HL-60 (cell line): ENCODE measurements at places on chromosomes 13 and 19.

DNA sequence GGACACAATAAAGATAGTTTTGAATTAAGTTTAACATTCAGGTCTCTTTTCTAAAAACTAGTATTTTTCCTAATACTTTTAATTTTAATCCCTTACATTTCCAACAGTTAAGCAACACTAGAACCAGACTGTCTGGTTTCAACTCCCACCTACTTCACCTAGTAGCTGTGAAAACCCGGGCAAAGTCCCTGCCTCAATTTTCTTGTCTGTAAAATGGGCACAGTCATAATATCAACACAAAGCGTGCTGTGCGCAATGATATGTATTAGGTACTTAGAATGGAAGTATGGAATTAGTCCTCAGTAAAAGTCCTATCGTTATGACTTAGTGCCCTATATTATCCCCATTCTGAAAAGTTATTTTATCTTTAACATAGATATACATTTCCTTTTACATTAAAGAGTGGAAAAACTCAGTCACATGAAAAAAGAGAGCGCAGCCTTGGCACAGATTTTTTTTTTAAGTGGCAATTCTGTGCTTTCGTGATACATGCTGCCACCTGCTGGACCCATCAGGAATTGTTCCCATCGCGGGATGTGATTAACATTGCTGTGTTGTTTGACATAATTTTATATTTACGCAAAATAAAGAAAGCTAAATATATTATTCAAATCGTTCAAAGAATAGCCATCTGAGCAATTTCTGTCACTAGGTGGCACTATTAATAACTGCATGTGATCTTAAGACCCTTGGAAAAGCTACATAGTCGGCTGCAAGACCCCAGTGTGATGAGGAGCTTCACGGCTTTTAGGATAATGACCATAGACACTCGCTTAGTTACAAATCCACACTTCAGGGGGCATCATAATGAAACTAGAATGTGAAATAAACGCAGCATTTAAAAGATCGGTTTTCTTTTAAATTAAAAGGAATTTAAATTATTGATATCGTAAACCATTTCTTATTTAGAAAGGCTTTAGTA, 59.9 kb downstream of the LIG4 start:
- peak; percentile 48 for DNase-seq

DNA sequence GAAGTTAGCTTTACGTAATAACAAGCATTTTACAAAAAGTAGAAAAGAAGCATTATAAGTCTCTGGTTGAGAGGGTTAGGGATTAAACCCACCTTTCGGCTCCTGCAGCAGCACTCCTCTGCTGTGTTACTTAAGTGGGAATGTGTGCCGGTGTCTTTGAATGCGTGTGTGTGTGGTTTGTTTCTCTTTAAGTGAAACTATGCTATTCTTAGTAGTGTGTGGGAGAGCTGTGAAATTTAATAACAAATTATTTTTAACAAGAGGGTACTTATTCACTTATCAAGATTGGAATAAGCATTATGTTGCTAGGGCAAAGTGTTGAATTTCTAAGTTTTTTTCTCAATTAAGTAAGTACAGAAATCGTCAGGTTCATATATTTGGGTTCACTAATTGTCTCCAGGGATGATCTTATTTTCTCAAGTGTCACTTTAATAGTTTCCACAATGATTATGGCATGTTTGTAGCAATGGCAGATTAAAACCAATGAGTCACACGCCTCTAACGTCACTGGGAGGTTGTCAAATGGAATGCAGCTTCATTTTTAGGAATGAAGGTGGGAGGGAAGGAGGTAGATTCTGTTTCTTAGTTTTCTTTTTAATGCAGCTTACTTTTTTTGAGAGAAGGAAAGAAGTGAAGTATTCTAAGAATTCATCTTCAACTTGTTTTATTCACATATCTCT, 151.3 kb downstream of the LMO7 start:
- DNase-seq = no peak

DNA sequence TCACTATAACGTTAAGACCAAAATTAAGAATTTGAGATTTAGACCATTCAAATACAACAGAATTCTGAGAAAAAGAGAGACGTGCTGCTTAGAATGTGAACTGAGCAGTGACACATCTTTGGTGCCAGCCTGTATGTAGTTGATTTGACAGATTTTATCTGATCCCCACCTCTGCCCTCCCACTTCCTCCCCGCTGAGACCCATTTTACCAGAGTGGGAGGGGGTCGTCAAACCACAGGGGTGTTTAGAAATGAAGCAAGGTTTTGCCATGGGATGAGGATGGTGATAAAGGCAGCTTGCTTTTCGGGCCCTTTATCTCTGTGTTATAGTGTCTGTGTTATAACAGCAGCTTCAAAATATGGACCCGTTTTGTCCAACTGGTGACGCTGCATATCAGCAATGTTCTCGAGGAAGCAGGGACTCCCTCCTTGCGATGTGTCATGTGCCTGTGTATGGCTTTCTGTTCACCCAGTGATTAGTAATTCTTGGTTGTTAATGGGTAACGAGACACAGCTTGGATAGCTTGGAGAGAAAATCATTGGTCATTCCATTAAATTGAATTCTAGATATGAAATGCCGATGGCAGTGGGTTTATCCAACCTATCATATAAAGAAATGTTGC, 125.0 kb downstream of the HS6ST3 start:
- no peak for DNase-seq

DNA sequence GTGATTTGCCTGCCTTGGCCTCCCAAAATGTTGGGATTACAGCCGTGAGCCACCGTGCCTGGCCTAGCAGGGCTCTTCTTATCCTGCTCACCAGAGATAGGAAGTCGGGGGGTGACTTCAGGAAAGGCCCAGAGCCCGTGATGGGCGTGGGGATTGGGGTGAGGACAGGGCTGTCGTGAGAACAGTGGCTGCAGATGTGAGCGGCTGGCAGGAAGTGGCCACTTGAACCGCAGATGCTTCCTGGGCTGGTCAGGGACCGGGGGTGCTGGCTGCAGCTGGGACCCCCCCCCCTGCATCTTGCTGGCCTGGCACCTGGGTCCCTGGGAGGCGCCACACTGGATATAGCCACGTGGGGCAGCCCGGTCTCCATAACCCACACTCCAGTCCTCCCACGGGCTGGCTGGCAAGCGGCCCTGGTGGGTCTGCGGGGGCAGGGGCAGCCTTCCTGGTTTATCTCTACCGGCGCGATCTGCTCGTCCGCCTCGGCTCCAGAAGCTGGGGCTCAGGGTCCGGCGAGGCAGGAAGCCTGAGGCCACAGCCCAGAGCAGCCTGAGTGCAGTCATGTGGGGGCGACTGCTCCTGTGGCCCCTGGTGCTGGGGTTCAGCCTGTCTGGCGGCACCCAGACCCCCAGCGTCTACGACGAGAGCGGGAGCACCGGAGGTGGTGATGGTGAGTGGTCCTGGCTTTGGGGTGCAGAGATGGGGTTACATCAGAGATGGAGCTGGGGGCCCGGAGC, at the start of gene F2RL3:
TSS of gene F2RL3 (plus strand) at position 371 of the 737 bp plus-strand sequence. CDS start at position 562, 191 bp downstream.
- DNase-seq = peak; percentile 71
